Glomerular endothelial cell (primary cell): ENCODE measurements at places on chromosomes 5 and 9.

DNA sequence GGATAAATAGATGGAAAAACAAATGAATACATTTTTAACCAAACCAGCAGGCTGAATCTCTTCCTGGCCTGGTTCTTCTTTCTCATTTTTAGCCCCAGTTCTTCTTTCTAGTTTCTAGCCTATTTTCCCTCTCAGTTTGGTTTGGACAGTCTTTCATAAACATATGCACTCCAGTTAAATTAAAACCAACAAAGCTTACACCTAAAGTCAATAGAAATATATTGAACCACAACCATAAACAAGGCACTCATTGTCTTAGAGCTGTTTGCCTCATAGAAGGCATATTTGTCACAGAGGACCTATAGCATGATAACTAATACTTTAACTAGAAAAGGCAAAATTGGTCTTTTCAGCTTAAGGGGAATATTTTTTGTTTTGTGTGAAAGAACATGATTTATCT is 638.3 kb downstream of the NR2F1-AS1 start:
- DNase-seq: no peak

DNA sequence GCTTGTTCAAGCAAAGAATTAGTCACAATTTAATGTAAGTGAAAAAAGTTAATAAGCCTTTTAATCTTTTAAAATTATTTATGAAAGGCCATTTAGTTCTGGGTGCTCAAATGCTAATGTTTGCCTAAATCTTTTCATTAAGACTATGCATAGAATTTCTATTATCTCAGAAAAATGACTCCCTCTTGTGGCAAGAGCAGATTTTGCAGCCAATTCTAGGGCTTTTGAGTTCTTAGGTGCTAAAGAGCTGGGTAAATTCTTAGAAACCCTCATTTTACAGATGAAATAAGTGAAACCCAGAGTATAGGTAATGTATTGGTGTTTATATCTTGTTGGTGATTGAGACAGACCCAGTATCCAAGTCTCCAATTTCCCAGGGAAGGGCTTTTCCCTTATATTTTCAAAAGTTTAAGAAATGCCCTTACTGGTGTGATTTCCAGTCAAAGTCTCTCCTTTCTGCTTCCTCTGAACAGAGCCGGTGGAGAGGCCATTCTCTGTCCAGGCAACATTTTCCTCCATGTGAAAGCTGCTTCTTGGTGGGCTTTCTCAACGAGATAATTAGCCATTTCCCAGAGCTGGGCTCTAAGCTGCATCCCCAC is 24.1 kb upstream of the PCSK5 start:
- DNase-seq: peak; percentile 42

DNA sequence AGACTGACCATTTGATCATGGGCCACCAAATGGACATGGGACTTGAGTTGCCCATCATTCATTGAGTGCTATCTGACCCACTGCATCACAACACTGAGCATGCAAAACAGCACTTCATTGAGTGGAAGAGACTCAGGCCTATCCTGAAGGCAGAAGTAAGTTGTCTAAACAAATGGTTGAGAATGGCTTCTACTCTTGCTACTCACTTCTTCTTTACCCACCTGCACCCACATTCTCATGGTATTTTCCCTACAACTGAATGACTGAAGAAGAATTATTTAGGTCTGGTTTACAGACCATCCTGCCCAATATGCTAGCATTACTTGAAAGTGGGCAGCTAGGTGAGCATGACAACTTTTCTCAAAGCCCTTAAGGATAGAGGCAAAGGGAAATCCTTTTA is 41.0 kb upstream of the PIP5K1B start:
- no peak for DNase-seq

- no peak for DNase-seq
Measured at GRCh38 chr5:68248896-68249295, 33.3 kb downstream of the PIK3R1 start.

GRCh38 chr5:160460377-160461049 is 38.9 kb downstream of the PTTG1 start:
- no peak for DNase-seq

DNA sequence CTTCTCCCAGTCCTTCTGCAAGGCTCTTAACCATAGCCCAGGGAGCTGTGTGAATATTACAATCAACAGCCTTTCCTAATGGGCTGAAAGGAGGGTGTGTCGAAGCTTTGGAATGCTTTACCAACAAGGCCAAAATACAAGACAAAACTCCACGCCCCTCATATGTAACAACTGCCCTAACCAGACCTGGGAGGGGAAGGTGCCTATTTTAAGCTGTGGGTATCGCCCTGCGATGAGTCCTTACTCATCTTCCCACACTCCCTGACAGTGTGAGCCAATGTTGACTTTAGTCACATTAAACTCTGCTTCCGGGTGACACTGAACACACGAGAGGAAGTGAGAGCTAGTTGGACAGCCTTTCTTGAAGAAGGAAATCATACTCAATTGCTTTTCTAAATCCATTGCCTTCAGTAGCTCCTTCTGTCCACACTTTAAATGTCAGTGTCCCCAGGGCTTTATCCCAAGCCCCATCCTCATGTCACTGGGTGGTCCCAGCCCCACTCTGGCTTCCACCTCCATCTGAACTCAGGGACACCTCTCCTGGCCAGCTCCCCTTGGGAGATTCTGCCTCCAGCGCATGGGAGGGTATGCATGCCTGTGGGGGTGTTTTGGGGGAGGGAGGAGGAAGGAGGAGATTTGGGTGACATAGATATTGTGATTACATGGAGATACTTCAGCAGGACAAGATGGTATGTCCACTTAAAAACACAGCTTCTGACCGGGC is 6.5 kb upstream of the TBC1D9B start:
- no peak for DNase-seq

GRCh38 chr5:176157656-176158055 is 80.6 kb upstream of the SIMC1 start:
- no peak for DNase-seq

- DNase-seq: no peak
Measured at GRCh38 chr5:123449424-123449974, 26.3 kb upstream of the CEP120 start.

GRCh38 chr9:78144008-78144381 is 91.9 kb upstream of the CEP78 start:
- DNase-seq: no peak

DNA sequence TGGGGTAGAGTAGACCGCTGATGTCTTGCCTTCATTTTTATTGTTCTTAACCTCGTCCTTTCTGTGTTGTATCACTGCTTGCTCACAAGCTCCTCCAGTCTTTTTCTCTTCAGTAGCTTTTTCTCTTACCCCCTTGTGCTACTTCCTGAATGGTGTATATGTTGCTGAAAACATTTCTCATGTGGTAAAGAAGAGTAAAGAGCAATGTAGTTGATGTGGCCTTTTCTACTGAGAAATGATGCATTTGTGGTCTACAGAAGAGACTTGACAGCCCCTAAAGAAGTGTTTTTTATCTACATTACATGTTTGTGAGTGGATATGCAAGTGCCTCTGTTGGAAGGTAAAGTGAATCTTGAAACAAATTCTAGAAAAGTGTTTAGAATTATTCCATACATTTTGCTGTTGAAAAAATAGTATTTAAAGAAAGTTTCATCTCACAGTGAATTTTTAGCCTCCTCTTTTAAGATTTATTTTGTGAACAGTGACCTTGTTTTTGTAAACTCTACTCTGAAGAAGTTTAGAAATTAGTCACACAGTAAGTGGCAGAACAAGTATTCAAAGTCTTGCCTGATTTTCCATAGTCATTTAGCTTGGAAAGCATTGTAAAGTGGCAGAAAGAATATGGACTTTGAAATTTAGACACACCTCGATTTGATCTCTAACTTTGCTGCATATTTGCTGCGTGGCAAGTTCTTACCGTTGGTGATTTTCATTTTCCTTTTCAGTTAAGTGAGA is 17.4 kb downstream of the CDC42SE2 start:
- DNase-seq: no peak

DNA sequence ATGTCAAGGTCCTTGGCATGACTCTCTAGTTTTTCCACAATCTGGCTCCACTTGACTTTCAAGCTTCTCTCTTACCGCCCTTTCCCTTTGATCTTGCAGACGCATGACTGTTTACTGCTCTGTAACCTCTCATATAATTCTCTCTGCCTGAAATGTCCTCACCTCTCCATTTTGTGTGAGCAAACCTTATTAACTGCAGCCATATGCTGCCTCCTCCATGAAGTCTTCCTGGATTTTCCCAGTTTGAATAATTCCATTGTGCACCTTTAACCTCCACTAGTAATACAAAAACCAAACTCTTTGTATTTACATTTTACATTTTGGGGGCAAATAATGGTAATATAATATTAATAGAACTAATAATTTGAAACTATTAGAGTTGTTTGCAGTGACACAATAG is 9.5 kb upstream of the C9orf72 start:
- DNase-seq: no peak

DNA sequence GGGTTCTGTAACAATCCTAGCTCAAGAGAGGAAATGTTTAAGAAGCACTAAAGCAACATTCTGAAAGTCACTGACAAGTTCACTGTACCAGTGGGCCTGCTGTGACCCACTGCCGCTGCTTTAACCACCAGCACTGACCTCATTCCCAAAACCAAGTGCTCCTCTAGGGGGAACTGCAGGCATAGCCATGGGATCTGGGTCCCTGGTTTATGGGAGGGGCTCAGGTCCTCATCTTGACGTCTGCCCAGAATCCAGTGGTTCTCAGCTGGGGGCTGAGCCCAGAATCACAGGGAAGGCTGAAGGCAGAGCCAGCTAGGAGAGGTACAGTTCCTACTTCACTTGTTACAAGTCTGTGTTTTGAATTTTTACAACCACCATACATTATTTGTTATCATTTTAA is 36.1 kb upstream of the SLC2A8 start:
- DNase-seq: no peak

- no peak for DNase-seq
Measured at GRCh38 chr9:123174079-123174478, 94.3 kb downstream of the STRBP start.

DNA sequence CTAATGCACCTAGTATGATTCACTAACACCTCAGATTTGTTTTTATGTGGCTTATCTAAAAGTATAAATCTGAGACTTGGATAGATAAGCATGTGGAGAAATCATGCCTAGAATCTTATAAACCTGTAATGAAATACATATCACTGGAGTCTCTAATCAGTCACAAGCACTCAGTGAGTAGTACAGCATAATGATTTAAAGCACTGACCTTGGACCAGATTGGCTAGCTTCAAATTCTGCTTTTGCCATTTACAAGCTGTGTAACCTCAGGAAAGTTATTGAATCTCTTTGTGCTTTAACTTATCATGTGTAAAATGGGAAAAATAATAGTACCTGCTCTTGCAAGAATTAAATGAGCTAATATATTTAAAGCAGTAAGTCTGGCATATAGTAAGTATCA is 61.2 kb upstream of the ALDH1A1 start:
- DNase-seq: no peak

DNA sequence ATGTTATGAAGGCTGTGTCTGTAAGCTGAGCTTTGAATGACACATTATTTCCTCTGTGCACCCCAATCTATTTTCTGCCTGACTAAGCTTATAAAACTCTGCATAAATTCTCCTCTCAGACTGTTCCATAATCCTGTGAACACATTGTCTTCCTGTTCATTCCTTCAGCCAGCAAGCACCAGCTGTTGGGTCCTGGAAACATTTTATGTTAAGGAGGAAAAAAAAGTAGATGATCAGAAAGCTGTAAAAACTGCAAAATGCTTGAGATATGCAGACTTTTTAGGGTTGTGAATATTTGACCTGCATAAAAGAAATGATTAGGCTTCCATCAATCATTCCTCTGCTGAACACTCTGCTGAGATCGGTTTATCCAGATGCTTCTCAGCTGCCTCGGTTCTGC is 1246.0 kb upstream of the DMAC1 start:
- DNase-seq: no peak

GRCh38 chr9:122562134-122562760 is 9.3 kb downstream of the OR1N2 start:
- DNase-seq: no peak

DNA sequence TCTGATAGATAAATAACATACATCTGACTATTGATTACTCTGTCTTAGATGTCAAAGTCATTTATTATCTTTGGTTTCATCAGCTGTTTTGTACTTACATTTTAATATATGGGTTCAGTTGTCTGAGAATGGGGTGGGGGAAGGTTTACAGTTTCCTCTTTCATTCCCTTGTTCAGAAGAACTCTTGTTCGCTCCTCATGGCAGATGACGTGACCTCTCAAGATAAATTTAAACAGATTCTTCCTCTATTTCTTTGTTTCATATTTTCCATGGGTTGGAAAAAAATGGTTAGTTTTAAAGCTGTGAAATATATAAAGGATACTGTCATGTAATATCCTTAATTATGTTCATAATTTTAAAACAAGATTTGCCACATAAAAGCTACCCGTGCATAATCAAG is 61.4 kb downstream of the TSSK1B start:
- no peak for DNase-seq

GRCh38 chr5:99070822-99071221 is 142.0 kb upstream of the CHD1 start:
- no peak for DNase-seq

DNA sequence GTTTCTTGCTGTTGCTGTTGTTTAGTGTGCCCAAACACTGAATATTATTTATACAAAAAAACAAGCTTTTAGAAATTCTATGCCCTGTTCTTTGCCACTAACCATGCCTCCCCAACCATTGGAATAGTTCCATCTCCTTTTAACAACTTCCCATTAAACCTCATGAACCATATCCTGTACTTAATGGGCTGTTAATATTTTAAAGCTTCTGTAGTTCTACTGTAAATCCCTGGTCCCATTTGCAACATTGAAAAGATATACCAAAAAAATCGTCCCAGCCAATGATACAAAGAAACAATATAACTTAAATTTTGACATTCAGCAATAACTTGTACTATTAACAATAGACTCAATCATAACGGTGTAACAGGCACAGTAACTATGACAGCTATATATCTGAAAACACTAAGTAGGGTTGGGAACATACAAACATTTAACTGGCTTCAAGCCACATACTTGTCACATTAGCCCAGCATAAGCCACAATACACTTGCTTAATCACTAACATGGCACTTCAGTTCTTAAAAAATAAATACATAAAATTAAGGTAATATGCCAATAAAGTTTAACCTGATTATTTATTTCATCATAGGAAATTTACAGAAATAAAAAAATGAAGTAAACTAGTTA is 86.1 kb downstream of the ADAMTS6 start:
- peak; percentile 7 for DNase-seq

DNA sequence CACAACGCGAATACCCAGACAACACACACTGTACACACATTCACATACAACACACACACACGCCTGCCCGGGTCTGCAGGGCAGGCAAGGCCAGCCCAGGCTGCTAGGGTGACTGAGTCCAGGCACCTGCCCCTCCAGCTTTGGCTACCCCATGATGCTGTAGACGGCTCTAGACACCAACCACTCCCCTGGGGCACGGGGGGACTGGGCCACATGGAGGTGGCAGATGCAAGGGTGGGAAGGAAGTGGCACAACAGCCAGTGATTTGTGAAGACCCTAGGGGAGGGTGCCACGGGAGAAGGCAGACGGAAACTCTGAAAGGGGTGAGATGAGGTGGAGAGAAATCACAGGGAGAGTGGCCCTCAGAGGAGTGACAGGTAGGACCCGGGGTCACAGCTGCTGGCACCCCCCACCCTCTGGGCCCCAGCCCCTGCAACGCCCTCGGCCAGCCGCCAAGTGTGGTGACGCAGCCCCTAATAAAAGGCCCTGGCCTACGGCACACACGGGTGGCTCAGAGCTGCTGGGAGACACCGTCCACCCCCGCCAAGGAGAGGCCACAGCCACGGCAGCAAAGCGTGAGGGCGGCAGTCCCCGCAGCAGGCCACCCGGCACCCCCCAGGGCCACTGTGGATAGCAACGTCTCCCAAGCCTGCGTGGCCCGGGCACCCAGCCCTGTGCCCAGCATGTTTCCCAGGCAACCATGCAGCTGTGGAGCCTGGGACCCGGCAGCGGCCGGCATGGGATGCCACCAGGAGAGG is 6.6 kb upstream of the CCDC187 start:
- no peak for DNase-seq
